ENCODE measurements at places on chromosomes 16 and 17. TPM values are rescaled to one million over a fixed set of nuclear protein-coding genes. Genes with fewer than 3 reads are reported as not detected.

TMC7 gene
- 15.2 TPM for total RNA-seq

PIK3R5 gene
- total RNA-seq, result 5.3 TPM

MYH1 gene
- total RNA-seq, result 0.06 TPM

P3H4 gene
- total RNA-seq, result 12.1 TPM

HEATR9 gene
- total RNA-seq, result not detected

PIGQ gene
- 77.9 TPM for total RNA-seq

OR1A1 gene
- total RNA-seq, result not detected

FNDC8 gene
- not detected for total RNA-seq

DNA sequence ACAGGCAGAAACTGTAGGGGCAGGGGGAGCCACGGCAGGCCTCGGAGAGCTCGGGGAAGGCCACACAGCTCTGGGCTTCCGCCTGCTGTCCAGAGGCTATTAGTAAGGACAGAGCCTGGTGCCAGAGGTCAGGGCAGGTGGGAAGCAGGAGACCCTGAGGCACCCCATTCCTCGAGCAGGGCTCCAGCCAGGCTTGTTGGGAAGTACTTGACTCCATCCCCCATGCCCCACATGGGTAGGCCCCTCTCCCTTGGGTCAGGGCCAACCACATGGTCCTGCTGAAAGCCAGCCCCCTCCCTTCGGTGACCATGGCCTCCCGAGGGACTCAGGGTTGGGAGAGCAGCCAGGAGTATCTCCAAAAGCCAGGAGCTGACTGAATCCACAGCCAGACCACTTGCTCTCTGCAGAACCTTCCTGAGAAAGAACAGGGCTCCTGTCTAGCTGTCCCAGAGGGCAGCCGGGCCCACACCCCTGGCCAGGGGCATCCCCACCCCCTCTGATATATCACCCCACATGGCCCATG is 17.4 kb upstream of the MPRIP start:
- no peak for DNase-seq

DNA sequence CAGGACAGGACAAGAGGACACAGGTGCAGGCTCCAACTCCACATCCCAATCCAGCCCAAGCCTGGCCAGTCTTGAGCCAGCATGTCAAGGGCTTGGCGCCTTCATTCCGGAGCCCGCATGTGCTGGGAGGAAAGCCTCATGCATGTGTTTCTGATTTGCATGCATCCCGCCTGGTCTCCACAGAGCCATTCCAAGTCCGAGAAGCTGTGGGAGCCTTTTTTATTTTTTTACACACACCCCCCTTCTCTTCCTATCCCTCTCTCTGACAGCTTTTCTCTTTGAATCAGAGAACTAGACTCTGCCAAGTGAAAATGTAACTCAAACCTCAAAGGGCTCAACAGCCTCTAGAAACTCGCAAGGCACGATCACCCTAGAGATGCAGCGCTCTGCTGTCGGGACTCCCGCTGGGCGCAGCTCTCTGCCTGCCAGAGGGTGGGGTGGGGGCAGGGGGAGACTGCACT is 45.1 kb downstream of the NOG start:
- no peak for DNase-seq

GRCh38 chr16:15835136-15835878 is 21.5 kb downstream of the MYH11 start:
- no peak for DNase-seq

DNA sequence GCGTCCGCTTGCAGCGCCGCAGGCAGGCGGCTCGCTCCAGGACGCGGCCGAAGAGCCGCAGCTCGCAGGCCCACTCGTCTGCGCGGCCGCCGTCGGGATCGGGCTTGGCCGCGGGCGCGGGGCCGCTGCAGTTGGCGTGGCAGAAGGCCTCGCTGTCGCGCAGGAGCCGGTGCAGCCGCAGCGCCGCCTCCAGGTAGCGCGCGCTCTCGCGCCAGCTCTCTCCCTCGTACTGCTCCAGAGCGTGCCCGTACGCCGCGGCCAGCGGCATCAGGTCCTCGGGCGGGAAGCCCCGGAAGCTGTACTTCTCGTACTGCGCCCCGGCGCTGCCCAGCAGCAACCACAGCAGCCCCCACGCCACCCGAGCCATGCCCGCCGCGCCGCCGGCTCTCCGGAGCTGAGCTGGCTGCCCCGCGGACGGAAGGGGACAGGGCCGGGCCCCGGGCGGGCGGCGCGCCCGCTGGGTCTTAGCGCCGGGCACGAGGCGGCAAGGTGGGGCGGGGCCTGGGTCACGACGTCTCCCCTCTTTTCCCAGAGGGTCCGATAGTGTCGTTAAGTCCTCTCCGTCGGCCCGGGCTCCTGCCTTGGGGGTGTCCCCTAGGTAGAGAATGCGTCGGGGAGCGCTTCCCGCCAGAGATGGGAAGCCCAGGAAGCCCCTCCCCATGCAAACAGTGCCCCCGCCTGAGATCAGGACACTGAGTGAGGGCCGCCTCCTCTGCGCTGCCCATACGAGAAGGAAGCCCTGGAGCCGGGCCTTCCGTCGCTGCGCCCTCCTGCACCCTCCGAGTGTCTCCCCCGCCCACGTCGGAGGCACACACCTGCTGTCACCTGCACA is at the start of gene P3H4:
Gene P3H4, minus strand, starts transcription at position 401 of the 832 bp plus-strand sequence. Its CDS starts 34 bp downstream, at position 367.
- DNase-seq, result peak; percentile 85

GRCh38 chr17:74972107-74972972 is at the start of gene HID1:
Gene HID1 (minus strand): TSS chr17:74972759. CDS start chr17:74972656, 103 bp downstream.
- DNase-seq, result peak; percentile 88

GRCh38 chr17:37490638-37491614 is 1.2 kb downstream of the DUSP14 start:
- peak; percentile 62 for DNase-seq

DNA sequence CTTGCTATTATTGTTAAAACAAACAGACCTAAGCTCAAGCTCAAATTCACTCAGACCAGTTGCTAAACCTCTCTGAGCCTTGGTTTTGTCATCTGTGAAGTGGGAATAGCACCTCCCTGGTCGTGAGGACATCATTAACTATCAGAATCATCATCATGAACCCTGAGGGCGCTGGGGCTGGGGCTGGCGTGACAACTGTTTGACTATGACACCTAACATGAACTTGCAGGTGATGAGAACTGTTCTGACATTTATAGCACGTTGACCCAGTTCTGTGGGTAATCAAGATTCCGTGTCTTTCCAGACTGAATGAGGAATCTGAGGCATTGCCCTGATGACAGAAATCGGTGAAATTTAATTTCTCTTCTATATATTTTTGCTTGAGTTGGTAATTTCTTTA is 71.3 kb upstream of the CDH5 start:
- no peak for DNase-seq

DNA sequence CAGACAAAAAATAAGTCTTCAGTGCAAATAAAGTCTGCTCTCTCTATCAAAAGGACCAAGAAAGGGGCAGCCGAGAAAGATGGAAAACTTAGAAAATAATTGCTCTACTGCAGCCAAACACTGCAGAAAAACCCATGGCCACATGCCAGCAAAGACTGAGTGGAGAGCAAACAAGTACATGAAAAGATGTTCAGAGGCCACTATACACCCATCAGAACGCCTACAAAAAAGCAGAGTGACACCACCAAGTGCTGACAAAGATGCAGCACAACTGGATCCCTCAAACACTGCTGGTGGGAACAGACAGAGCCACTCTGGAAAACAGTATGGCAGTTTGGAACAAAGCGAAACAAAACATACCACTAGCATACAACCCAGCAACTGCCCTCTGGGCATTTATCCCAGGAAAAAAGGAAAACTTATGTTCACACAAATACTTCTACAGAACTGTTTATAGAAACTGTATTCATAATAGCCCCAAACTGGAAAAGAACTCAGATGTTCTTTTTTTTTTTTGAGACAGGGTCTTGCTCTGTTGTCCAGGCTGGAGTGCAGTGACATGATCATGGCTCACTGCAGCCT is 36.7 kb downstream of the KIAA0753 start:
- peak; percentile 7 for DNase-seq

DNA sequence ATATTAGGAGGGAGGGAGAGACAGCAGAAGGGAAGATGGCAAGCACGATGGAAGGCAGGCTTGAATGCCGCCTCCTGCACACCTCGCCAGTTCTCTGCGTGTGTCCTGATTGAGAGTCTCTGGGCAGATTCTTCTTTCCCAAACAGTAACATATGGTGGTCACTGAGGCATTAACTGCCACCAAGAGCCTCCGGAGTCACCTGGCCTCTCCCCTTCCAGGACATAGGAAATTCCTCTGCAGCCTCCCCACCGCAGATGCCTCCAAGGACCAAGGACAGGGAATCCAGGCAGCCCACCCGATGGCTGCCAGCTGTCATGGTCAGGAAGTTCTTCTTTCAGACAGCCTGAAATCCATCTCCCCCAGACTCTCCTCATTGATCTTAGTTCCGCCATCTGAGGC is 149.3 kb downstream of the ENGASE start:
- no peak for DNase-seq

DNA sequence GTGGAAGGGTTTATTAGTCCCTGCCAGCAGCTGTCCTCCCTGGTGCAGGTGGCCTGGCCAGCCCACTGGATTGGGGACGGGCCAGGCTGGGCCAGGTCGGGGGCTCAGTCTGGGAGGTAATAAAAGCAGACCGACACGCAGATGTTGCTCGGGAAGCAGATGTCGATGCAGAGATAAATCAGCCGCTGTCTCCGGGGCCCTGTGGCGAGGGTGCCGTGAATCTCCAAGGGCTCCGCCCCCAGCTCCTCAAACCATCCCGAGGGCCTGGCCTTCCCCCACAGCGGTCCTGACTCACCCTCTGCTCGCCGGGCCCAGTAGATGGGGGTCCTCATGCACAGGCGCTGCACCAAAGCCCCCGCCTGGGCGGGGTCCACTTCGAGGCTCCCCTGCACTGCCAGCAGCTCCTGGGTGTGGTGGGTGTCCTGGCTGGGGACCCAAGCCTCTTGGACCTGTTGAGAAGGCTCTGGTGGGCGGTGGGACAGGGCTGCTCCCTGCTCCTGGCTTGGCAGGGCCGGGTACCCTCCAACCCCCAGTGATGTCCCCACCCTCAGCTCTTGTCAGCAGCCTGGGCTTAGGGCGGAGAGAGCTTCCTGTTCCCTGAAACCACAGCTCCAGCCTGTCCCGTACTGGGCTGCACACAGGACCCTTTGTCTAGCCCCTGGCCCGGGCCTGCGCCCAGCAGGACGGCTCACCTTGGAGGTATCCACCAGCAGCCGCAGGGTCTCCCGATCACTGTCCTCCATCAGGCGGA is 1.2 kb downstream of the BRICD5 start:
- no peak for DNase-seq

GRCh38 chr17:74353446-74354060 is 8.1 kb downstream of the BTBD17 start:
- no peak for DNase-seq

GRCh38 chr17:77717941-77718668 is 240.4 kb upstream of the TNRC6C start:
- no peak for DNase-seq

- DNase-seq, result no peak
Observed at GRCh38 chr16:84220851-84221250, 19.0 kb downstream of the KCNG4 start.

DNA sequence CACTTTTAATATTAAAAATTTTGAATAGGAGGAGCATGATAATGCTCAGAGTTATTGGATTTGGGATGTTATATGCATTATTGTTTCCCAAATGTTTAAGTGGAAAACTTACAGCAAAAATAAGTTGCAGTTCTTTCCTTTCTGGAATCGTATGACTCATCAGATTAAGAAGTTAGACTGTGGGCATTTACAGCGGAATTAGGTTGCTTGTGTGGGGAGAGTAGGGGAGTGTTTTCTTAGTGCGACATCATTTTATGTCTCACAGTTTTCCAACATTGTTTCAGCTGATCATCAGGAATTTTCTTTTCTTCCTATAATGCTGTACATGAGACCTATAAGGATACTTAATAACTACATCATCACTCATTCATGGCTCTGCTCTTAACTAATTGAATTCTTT is 1631.8 kb downstream of the CDH8 start:
- no peak for DNase-seq

DNA sequence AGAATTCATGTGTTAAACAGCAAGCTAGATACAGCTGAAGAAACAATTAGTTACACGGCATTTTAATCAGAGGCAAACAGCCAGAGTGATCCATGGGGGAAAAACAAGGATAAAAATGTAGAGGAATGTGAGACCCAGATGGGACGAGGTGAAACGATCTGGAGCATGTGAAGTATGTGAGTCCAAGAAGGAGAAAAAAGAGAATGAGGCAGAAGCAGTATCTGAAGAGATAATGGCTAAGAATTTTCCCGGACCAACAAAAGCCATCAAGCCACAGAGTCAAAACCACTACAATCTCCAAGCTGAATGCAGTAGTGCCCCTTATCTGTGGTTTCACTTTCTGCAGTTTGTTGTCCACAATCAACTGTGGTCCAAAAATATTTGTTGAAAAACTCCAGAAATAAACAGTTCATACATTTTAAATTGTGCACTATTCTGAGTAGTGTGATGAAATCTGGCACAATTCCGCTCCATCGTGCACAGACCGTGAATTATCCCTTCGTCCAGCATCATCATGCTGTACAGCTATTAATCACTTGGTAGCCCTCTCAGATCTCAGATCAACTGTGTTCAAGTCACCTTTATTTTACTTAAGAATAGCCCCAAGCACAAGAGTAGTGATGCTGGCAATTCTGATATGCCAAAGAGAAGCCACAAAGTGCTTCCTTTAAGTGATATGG is 18.8 kb downstream of the MYH10 start:
- DNase-seq, result no peak

GRCh38 chr17:41439375-41439774 is 1.4 kb downstream of the KRT38 start:
- no peak for DNase-seq

DNA sequence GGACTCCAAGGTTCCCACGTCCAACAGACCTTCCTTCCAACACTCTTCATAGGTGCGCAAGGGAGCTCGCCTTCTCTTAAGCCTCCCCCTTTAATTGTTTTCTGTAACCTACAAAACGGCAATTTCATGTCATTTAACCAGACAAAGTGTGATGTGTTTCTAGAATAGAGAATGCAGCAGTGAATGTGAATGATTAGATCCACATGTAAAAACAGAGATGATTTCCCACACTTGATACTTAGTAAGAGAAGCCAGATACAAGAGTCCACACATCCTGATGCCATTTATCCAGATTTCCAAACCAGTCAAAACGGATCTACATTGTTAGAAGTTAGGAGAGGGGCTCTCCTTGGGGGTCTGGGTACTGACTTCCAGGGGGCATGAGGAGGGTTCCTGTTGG is 89.3 kb downstream of the IRF8 start:
- no peak for DNase-seq

DNA sequence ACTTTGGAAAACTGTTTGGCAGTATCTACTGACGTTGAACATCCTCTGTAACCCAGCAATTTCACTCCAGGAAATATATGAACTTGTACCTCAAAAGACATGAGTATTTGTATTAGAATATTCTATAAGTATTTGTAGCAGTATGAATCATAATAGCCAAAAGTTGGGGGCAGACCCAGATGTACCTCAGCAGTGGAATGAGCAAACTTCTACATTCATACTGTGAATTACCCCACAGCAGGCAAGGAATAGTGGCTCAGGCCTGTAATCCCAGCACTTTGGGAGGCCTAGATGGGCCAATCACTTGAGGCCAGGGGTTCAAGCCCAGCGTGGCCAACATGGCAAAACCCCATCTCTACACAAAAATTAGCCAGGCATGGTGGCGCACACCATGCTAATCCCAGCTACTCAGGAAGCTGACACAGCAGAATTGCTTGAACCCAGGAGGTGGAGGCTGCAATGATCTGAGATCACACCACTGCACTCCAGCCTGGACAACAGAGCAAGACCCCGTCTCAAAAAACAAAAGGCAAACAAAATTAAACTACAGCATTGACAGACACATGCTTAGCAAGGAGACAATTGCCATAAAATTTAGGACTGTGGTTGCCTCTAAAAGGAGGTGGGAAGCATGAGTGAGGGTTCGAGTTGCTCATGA is 11.2 kb upstream of the HELZ start:
- no peak for DNase-seq

- peak; percentile 78 for DNase-seq
Observed at GRCh38 chr17:31318298-31318801, 3.1 kb downstream of the EVI2A start.

All from dorsolateral prefrontal cortex (tissue), 122 donors.